ENCODE measurements at places on chromosomes 1 and 21. TPM values are rescaled to one million over a fixed set of nuclear protein-coding genes. Genes with fewer than 3 reads are reported as not detected.

DNA sequence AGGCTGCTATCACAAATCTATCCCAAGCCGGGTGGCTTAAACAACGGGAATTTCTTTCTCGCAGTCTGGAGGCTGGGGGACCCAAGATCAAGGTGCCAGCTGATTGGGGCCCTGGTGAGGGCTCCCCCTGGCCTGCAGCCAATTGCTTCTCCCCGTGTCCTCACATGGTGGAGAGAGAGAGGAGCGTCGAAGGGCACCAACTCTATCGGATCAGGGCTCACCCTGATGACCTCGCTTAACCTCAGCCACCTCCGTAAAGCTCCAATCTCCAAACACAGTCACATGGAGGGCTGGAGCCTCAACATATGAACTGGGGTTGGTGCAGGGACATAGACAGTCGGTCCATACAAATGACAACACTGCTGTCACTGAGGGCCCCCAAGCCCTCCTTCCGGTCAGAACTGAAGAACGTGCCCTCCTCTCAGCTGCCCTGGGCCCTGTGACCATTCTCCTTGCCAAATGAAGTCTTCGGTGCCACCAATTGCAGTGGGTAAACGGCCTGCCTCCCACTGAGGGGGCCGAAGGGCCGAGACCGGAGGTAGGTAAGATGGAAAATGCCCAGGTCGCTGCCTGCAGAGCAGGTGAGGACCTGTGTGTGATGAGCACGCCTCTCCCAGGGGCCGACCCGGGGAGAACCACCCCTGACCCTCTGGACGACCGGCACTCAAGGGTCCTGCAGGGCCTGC is 211.0 kb downstream of the TOMM20 start:
- DNase-seq = no peak
- no peak overlapping the region for H3K27ac ChIP-seq
- no peaks in the 10 kb centered on the region for H3K27me3 ChIP-seq

DNA sequence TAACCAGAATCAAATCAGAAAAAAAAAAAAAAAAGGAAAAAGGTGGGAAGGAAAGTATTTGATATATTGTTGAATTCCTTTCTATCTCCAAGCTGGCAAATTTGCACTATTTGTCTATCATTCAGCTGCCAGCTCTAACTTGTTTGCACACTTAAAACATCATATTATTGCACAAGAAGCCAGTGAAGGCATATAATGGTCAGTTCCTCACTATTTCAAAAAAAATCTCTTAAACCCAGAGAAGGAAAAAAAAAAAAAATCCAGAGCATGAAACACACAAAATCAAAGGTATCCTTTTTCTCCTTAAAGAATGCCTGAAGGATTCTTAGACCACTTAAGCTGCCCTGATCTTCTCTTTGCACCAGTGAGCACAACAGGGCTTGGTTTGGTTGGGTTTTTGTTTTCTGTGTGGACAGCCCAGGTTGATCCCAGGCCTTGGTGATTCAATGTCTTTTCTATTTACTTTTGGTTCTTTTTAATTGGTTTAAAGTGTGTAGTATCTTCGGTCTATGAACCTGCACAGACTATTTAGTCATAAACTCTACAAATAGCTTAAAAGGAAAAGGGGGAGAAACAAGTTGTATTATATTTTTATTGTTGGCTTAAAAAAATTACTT is 40.2 kb downstream of the DUSP10 start:
- H3K4me1 ChIP-seq = peaks cover 6% of the 10 kb centered on the region
- H3K4me3 ChIP-seq = no peak overlapping the region
- DNase-seq = no peak
- no peak overlapping the region for H3K27ac ChIP-seq
- H3K27me3 ChIP-seq = no peaks in the 10 kb centered on the region
- peaks cover 69% of the 10 kb centered on the region for H3K36me3 ChIP-seq

MAP3K7CL gene
- total RNA-seq = 0.95 TPM

ATP6V1G3 gene
- total RNA-seq = 1.5 TPM

EPHA8 gene
- 1.2 TPM for total RNA-seq

GRCh38 chr1:46277658-46278373 is 25.6 kb downstream of the LRRC41 start:
- H3K4me3 ChIP-seq = no peak overlapping the region
- no peaks in the 10 kb centered on the region for H3K27me3 ChIP-seq
- DNase-seq = no peak

GRCh38 chr1:42860339-42861013 is 14.1 kb downstream of the ZNF691 start:
- DNase-seq = peak; percentile 82
- H3K27me3 ChIP-seq = no peaks in the 10 kb centered on the region
- no peak overlapping the region for H3K27ac ChIP-seq

PSMB4 gene
- 333 TPM for total RNA-seq

DNA sequence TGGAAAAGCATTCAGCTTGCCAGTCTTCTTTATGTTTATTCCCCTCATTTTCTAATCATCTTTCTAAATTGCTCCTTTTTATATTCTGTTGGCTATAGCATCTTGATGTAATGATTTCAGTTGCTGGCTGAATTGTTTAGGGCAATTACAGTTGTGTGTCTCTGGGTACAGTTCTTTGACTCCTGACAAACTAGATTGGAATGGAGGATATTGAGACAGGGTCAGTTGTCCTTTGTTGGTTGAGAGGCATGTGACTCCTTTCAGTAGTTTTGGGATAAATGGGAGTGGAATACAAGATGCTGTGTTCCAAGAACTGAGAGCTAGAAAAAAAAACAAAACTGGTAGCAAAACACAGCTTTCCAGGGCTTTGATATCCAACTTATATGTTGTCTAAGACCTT is 1.5 kb downstream of the CENPF start:
- H3K27me3 ChIP-seq = no peaks in the 10 kb centered on the region
- H3K4me1 ChIP-seq = peaks cover 5% of the 10 kb centered on the region
- no peak overlapping the region for H3K27ac ChIP-seq
- peaks cover 5% of the 10 kb centered on the region for H3K36me3 ChIP-seq
- peak overlapping the region; percentile 88 for H3K4me3 ChIP-seq
- DNase-seq = no peak

OR2L3 gene
- not detected for total RNA-seq

All from endodermal cell (in vitro differentiated cells).